ENCODE measurements at places on chromosomes 7 and 10. TPM values are rescaled to one million over a fixed set of nuclear protein-coding genes. Genes with fewer than 3 reads are reported as not detected.

The PCDH15 gene
- total RNA-seq, result not detected

The GAD2 gene
- not detected for total RNA-seq

The SPDYE18 gene
- total RNA-seq, result not detected

The STOX1 gene
- total RNA-seq, result 17.3 TPM

The UCMA gene
- not detected for total RNA-seq

The KIAA1549 gene
- 1.8 TPM for total RNA-seq

The MYL10 gene
- not detected for total RNA-seq

The SCART1 gene
- 1.4 TPM for total RNA-seq

The SEMA3C gene
- 67.5 TPM for total RNA-seq

Data from breast epithelium (tissue), 4 donors.